ENCODE measurements at places on chromosomes 6 and 20.
A peak's percentile ranks its signal among the peaks of the same experiment; 100 is the strongest.

- no peak for DNase-seq
Measured at GRCh38 chr6:34644716-34645115, 51.9 kb downstream of the ILRUN start.

GRCh38 chr20:62156592-62157386, 13.2 kb downstream of the SS18L1 start:
- peak; percentile 50 for DNase-seq

GRCh38 chr6:46888578-46888977, 33.2 kb downstream of the ADGRF5 start:
- no peak for DNase-seq

GRCh38 chr20:20549267-20549612, 163.2 kb downstream of the RALGAPA2 start:
- no peak for DNase-seq

DNA sequence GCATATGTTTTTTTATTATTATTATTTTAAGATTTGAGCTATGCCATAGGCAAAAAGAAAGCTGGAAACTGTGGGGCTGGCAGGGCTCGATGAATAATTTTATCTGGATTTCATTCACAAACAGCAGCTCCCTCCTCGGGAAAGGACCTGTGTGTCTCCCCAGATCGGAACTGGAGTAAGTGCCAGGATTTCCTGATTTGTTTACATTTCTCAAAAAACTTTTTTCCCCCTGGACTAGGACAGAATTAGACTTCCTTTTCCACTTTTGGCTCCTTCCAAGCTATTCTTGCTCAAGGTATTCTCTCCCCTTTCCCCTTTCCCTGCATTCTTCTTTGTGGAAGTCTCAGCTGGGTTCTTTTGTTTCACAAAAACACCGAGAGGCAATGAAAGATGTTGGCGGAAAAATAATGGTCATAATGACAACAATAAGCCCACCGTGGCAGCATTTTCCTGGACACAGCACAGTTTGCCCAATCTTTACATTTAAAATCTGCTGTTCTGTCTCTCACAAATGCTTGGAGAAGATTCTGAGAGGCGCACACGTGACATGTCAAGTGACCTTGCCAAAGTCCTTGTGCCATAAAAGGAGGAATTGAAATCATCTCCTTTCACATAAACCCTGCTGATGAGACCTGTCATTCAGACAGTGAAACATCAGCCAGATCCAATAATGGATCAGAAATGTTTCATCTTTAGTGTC, 85.8 kb upstream of the PREP start:
- DNase-seq = no peak

- DNase-seq = no peak
Measured at GRCh38 chr20:44938637-44939036, 21.6 kb downstream of the TOMM34 start.

GRCh38 chr6:27879837-27880236, 32.4 kb downstream of the OR2B2 start:
- no peak for DNase-seq

DNA sequence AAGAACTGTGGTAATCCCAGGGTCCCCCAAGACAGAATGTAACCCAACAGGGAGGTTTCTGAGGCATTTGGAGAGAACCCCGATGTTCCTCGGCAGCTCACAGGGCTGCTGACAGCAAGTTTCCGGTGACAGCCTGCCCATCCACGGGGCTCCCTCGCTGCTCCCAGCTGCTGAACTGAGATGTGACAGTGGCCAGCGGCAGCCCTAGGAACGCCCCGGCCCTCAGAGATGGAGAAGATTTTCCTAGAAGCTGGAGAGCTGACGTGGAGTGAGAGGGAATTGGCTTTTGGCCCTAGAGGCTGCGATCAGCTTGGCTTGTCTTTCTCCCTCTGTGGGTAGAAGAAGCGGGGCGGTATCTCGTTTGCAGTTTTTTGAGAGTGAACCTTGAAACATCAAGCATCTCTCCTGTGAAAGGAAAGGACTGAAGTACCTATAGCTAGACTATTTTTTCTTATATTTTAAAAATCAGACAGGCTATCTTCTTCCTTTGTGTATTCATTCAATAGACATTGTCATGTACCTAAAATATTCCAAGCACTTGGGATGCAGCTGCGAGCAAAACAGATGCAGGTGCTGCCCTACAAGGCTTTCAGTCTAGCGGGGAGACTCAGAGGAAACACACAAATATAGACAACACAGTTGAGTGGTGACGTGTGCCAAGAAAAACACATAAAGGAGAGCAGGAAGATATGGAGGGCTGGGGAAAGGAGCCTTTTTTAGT, 28.4 kb upstream of the NFATC2 start:
- no peak for DNase-seq

GRCh38 chr20:46206025-46206424, 87.9 kb downstream of the CD40 start:
- DNase-seq = peak; percentile 17

DNA sequence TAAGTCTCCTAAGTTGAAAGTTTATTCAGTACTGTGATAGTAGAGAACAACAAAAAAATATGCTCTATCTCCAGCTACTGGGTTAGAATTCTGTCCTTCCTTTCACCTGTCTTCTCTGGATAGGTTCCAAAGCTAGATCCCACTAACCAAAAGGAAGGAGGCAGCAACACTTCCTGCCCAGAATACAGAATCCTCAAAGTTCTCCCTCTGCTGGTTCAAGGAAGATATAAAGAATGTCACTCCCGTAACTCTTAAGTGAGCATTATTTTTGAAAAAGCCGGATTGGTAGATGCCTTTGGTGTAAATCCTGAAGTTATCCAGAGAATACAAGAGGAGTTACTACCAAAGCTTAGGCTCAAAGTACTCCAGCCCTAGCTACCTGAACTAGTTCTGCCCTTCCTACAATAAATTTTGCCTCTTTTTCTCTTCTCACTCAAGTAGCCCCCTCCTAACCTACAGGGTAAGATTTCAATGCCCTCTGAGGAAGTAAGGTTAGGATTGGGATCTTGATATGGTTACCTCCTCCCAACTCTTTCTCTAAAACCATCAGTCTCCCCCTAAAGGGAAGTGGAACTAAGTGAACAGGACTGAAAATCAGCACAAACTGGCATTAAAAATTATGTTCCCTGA, 26.0 kb upstream of the CRIP3 start:
- no peak for DNase-seq

- no peak for DNase-seq
Measured at GRCh38 chr6:132084811-132085509, 133.8 kb upstream of the CCN2 start.

- no peak for DNase-seq
Measured at GRCh38 chr6:17490724-17491123, 97.3 kb downstream of the CAP2 start.

GRCh38 chr6:138240476-138241245, 22.4 kb upstream of the PBOV1 start:
- DNase-seq = no peak

DNA sequence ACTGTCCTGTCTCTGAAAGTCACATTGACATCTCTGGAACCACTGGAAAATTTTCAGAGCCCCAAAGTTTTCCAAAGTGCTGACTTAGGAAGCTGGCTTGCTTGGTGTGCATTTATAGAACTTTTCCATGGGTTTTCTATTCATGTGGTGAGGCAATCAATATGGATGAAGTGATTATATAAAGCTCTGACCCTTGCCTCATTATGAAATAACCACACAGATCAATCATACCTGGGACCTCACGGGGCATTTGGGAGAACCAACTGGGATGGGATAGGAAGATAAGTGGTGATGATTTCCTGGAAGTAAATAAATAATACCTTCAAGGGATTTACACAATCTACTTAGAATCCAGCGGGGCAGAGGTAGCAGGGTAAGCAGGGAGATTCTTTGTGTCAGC, 22.9 kb upstream of the SIM1 start:
- no peak for DNase-seq
